NCI-H82 (cell line): ENCODE measurements at places on chromosomes 3 and 15.

DNA sequence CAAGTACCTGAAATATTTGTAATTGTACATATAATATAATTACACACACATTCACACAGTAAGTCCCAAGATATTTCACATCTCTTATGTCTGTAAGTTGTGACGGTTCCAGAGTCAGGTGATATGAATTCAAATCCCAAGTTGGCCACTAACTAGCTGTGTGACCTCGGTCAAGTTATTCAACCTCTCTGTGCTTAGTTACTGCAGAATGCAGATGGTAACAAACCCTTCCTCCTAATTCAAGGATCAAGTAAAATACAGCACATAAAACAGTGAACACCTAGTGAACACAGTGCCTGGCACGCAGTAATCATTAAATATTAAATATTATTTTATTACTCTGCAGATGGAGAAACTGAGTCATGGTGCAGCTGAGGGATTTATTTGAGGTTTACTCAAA lies 6.9 kb downstream of the PRICKLE2 start:
- no peak for DNase-seq

GRCh38 chr3:32597656-32598055 lies 27.0 kb upstream of the DYNC1LI1 start:
- no peak for DNase-seq

- DNase-seq: peak; percentile 85
These were observed 593.4 kb upstream of the TGFBR2 start for GRCh38 chr3:30012941-30013543.

GRCh38 chr15:42405863-42406482 lies 46.7 kb downstream of the CAPN3 start:
- DNase-seq: no peak

- peak; percentile 73 for DNase-seq
These were observed 66.7 kb downstream of the SLC6A1 start for GRCh38 chr3:11059090-11059798.

DNA sequence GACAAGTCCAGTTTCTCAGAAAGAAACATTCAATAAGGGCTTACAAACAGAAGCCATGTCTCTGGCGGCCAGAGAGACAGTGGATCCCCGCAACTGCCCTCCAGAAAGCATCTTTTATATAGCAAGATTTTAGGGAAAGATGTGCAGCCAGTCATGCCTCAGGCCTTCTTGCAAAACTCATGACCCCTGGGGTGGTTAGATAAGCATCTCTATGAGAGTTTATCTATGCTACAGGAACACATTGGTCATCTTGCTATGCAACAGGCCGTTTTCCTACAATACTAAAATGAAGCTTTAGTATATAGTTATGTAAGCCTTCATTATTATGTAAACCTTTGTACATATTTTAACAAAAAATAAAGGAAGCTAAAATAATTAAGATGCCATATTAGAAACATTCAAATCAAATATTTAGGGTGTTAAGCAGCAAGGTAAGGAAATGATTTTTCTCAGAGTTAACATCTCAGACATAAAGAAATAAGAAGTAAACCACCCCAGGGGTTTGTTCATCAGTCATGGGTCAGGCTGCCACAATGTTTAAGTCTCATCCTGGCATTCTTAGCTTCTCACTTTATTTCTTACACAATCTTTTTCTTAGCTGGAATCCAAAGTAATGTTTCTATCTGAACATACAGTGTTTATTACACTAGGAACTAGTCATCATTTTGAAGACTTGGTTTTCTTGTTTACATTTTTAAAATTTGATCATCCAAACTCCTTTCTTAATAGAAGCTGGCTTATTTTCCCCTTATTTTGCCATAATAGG lies 6.3 kb upstream of the FSIP1 start:
- DNase-seq: no peak

- peak; percentile 65 for DNase-seq
These were observed 37.3 kb downstream of the TLE3 start for GRCh38 chr15:70060214-70060992.

DNA sequence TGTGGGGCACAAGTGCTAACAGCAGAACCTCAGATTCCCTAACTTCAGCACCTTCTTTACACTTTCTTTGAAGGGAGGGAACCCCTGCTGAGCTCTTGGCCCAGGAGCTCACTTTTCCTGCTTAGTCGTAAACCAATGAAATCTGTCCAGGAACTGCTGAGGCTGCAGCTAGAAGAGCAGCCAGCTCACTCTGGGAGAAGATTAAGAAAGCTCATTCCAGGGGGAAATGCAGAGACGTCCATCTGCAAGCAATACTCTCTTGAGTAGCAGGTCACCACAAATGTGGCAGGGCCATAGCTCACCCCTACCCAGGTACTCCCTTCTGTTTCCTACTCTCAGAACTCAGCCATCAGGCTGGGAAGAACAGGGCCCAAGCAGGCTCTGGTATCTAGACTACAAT lies 103.3 kb downstream of the WDR76 start:
- DNase-seq: no peak

DNA sequence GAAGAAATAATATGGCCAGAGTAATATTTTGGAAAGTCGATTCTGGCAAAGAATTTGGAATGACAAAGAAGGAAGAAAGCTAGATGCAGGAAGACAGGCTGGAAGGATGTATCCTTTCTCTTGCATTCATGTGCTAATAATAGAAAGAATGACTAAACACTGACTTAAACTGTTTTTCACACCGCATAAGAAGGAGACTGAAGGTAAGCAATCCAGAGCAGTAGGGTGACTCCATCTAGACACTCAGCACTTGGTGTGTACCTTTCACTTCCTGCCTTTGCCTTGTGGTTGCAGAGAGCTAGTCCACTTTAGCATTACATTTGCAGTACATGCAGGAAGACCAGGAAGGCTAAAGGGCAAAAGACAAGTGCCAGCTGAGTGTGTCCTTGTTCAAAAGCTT lies 234.6 kb downstream of the RBMS3 start:
- DNase-seq: no peak

DNA sequence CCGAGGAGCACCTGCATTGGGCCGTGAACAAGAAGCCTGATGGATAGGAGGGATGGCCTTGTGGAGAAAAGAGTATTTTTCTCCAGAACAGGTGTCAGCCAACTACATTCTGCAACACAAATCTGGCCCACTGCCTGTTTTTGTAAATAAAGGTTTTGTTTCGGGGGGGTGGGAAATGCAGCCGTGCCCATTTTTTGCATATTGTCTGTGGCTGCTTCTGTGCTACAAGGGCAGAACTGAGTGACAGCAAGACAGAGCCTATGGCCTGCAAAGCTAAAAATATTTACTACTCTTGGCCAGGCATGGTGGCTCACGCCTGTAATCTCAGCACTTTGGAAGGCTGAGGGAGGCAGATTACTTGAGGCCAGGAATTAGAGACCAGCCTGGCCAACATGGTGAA lies 95.9 kb upstream of the AKAP13 start:
- DNase-seq: no peak

DNA sequence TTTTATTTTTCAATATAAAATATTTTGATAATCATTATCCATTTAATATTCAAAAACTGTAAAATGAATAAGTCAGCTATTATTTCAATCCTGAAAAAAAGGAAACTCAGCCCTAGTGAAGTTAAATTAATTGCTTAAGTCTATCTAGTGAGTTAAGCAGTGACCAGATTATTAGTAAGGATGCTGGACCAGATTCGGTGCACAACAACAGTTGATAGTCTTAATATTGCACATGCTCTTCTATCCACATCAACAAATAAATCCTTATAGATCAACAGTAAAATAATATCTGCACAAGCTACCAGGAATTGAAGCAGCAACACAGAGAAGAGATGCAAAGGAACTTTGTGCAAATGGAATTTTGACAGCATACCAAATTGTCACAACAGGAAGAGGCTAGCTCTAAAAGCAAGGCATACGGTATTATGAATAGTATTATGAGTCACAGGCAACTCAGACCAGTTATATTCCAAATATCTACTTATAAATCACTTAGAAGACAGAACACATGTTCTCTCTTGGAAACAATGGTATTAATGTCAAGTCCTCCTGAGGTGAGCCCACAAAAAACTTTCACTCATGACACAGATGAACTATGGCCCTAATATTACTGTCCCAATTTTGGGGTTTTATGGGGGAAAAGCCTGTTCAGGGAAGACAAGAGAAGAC lies 24.9 kb downstream of the VPS13C start:
- no peak for DNase-seq

DNA sequence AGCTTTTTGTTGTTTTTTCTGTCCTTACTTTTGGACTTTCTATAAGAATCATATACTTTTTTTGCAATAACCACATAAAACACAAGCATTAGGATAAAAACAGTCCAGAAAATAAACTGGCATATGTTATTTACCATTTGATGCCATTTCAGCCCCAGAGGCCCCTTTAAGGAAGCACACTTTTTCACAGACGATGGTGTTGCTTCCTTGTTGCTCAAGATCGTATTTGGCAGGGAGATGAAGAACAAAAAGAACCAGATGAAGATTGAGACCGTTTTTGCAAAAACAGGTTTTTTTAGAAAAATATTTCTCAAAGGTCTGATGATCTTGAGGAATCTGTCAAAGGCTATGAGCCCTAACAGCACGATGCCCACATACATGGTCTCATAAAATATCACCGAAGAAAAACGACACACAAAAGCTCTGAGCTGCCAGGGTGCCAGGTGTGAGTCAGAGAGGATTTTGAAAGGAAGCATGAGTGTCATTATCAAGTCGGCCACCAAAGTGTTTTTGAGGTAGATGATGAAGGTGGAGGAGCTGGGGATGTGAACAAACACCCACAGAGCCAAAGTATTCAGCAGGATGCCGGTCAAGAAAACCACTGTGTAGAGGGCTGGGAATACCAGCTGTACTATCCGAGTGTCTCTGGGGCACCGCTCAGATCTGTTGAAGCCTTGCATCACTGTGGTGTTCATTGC lies 902 bp downstream of the P2RY13 start:
- DNase-seq: no peak

- no peak for DNase-seq
These were observed 199.1 kb downstream of the TJP1 start for GRCh38 chr15:29623116-29623639.

GRCh38 chr3:71962561-71963240 lies 177.8 kb upstream of the PROK2 start:
- no peak for DNase-seq

DNA sequence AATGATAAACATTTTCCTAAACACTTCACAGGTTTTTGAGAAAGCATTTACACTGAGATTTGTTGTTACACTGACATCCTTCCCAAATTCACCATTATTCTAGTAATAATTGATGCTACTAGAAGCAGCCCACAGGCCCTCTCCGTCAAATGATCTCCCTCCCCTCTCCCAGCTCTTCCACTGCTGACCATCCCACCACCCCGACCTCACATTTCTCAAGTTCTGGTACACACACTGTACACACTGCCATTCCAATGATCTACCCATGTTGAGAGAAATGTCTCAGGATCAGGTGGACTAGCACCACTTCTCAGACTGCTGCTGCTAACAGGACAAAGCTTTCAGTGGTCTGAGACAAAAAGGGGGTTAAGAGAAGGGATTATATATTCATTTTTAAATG lies 3.5 kb downstream of the TBC1D5 start:
- DNase-seq: no peak

DNA sequence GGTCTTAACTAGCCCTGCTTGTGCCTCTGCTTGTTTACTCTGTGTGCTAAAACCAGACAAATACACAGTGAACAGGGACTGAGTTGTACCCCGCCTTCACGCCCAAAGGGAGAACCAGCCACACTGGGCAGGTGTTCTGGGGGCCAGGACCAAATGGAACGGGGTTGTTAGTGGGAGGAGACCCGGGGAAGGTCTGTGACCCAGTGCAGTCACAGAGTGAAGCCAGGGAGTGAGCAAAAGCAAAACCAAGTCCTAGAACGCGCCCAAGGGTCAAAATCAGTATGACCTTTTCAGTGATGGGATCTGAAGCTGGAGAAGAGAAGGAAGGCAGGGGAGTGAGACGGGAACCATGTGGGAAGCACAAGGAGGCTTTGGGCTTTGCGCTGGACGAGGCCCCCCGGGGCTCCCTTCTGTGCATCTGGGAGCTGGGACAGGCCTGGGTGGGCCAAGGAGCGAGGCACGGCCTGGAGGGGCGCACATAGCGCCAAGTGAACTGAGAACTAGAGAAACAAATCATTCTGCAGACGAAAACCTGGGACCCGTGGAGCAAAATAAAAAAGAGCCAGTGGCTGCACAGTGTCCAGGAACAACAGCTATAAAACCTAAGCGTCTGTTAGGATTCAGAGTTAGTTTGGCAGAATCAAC lies 78.3 kb upstream of the ALDH1A3 start:
- DNase-seq: no peak

DNA sequence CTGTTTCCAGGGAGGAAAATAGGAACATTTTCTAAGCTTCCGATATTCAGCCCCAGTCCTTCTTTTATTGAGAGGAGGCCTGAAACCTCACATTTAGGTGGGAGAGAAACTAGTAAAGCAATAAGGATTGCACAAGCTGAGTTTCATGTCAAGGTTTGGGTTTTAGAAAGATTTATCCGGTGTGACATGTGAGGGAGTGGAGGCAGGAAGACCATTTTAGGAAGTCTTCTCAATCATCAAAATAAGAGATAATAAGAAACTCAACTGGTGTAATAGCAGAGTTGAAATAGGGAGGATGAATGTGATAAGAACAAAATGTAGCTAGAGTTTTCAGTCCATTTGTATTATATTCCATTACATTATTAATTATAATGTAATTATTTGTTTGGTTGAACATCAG lies 27.7 kb upstream of the CLDN16 start:
- DNase-seq: no peak

DNA sequence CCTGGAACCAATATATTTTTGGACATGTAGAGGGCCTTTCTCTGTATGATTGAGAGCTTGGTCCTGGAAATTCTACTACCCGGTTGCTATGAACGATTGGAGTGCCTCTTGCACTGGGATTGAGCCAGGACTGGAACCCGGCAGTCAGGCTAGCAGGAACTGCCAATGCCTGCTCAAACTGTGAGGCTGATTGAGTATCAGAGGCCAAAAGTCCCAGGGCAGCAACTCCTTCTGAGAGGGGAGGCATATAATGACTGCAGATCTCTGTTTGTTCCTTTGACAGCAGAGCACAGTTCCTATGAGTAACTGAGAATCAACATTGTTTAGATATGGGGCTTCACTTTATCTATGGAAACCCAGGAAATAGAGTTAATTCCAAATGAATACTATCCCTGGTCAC lies 12.9 kb downstream of the IQCH start:
- no peak for DNase-seq

DNA sequence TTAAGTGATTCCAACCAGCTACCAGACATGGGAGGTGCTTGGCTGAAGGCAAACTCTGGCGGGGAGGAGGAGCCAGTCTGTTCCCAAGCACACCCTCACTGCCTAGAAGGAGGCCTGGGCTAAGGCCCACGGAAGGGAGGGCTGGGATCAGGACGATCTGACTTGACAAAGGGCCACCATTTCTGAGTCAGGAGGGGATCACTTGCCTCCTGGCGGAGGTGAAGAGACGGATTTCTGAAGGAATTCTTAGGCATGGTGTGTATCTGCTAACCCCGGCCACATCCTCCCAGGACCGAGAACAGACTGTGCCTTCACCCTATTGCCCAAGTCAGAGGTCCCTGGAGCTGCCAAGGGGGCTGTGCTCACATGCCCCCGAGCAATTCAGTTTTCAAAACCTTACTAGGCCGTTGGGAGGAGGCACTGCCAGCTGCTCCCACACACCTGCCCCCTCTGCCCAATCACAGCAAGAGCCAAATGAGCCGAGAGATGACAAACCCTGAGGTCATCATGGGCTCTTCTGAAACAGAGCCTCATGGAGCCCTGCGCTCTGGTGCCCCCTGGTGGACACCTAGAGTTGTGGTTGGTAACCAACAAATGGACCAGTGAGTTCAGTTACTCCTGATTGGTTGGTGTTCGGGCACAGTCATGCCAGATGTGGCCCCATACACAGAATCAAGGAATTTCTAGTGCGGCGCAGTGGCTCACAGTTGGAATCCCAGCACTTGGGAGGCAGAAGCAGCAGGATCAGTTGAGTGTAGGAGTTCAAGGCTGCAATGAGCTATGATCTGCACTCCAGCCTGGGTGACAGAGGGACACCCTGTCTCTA lies 6.5 kb upstream of the TNK2 start:
- no peak for DNase-seq
